ENCODE measurements at places on chromosomes 12 and 14.

- peak; percentile 22 for DNase-seq
Measured at GRCh38 chr14:27184427-27184826, 586.6 kb upstream of the NOVA1 start.

DNA sequence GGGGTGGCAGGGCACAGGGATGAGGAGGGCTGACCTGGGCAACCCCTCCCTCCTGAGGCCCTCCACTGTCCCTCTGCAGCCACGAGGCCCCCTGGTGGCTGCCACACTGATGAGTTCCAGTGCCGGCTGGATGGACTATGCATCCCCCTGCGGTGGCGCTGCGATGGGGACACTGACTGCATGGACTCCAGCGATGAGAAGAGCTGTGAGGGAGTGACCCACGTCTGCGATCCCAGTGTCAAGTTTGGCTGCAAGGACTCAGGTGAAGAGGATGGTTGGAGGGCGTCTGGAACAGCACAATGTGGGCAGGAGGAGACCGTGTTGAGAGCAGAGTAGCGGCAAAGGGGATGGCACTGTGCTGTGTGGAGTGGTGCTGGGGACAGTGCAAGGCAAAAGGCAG is 25.7 kb upstream of the LRP1-AS start:
- DNase-seq = no peak

DNA sequence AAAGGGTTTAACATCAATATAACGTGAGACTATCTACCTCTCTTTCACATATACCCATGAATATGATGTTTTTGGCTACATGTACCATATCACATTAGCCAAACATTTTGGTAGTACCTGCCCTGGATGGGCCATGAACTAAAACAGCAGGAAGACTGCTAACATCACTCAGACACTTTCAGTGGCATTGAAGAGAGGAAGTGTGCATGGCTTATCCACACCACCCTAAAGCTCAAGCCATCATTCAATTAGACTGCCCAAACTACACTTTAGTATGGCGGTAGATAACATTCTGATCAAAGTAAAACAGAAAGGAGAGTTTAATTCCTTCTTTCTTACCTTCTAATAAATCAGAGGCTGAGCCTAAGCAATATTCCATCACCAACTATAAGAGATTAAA is 103.0 kb downstream of the PEBP1 start:
- DNase-seq = no peak

DNA sequence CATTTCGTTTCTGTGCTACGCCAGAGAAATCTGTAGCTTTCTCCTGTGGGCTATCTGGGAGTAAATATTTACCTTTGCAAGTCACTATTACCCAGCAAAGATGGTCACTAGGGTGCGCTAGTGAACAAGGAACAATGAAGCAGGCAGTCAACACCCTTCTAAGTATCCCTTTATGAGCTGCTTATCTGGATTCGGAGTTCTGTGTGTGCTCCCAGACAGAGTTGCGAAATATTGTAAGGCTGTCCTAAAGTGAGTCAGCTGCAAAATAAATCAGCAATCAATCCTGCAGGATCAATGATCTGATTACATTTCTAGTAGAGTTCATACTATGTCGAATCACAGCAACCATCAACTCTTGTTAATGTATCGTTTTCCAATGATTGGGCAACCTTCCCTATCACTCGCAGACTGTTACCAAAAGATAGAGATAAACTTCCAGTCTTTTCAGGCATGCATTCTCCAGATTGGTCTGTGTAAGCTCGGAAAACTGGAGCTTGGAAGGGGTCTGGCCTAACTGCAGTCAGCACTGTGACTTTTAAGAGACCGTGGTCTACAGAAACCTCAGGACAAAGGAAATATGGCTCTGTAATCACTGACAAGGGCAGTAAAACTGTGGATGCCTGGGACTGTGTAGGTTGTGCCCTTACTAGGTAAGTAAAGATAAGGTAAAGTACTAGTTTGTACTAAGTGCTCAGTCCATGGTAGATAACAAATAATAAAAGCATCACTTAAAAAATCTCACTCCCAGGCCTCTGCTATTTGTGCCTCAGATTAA is 133.5 kb downstream of the KCNK10 start:
- DNase-seq = peak; percentile 62

DNA sequence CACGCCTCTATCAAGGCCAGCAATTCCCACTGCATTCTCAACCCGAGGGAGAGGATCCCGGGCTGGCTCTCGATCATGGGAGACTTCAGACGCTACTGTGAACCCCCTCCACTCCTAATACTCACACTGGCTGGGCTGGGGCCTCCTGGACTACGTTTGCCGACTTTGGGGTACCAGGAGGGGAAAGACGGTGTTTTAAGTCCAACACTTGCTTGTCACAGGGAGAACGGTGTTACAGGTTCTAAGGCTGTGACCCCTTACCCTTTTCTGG is 463 bp downstream of the NACA start:
- DNase-seq = no peak

GRCh38 chr12:40831916-40832315 is 139.7 kb downstream of the CNTN1 start:
- DNase-seq = no peak

DNA sequence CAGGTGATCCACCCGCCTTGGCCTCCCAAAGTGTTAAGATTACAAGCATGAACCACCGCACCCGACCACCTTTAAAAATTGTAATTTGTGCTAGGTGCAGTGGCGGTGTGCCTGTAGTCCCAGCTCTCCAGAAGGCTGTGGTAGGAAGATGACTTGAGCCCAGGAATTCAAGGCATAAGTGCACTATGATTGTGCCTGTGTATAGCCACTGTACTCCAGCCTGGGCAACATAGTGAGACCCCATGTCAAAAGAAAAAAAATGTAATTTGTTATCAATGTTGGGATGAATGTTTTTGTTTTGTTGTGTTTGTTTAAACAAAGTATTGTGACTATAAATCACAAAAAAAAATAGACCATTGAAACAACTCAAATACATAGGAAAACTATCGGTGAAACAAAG is 43.1 kb upstream of the NAP1L1 start:
- DNase-seq = no peak

GRCh38 chr12:6606331-6607131 is 648 bp downstream of the CHD4 start:
- DNase-seq = no peak

DNA sequence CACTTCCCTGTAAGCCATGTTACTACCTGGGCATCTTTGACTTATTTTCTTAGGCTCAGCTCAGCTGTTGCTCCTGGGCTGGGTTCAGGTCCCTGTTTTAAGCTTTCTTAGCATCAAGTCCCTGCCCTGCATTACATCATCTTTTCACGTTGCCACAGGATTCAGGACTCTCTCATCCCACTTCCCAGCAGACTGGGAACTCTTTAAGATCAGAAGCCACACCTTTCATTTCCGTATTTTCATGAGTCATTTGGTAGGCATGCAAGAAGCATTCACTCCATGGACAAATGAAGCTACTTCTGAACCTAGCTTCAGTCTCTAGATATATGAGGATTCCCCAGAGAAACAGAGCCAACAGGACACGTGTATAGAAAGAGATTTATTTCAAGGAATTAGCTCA is 726.8 kb downstream of the VRK1 start:
- DNase-seq = no peak

DNA sequence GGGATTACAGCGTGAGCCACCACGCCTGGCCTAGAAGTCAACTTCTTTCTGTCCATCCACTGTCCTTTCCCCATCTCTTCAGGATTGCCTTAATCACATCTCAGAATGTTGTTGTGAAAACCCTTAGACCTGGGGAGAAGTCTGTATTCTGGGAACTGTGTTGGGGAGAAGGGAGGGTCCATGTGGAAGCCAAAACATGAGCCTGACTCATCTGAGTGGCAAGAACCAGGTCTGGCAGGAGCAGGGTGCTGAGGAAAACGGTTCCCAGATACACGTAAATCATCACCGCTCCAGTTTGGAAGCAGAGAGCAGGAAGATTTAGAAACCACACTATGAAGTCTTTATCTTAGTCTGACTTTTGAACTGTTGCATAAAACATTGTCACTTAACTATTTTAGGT is 245.6 kb upstream of the RGS6 start:
- no peak for DNase-seq

DNA sequence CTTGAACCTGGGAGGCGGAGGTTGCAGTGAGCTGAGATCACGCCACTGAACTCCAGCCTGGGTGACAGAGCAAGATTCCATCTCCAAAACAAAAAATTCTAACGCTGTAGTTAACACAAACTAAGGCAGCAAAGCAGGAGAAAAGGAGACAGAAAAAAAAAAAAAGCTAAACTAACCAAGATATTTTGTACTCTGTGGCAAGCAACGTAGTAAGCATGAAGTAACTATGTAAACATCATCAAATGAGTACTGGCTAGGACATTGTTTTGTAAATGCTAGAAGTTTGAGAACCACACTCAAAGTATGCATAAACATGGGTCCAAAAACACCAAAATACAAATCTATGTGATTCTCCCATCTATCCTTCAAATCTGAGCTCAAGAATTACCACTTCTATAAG is 44.2 kb downstream of the C2CD5 start:
- no peak for DNase-seq

DNA sequence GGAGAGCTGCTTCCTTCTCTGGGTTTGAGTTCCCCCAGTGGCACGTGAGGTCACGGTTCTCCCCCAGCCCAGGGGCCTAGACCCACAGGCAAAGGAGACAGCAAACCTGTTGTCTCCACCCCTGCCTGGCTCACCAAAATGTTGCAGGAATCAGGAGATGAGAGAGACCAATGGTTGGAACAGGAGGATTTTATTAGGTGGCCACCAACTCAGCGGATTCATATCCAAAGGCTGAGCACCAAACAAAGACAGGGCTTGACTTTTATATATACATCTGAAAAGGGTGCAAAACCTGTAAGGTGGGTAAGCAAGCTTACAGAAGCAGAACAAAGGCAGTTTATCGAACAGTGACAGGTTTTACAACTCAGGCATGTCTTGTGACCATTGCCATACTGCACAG is 9.2 kb upstream of the ADAM21 start:
- no peak for DNase-seq

GRCh38 chr14:105968291-105968690 is 441.9 kb downstream of the TMEM121 start:
- DNase-seq = no peak

- DNase-seq = no peak
Measured at GRCh38 chr12:47378907-47379306, 299.1 kb upstream of the AMIGO2 start.

DNA sequence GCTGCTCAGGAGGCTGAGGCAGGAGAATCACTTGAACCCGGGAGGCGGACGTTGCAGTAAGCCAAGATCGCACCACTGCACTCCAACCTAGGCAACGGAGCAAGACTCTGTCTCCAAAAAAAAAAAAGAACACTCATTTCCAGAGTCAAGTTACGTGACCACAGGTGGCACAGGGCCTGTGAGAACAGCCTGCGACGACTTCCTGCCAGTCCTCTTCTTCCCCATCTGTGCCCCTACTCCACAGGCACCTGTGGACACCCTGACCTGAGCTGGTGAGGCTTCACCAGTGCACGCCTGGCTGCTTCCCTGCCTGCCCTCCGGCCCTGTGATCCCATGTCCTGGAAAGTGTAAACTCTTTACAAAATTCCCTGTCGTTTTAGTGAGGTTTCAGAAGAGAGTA is 77.7 kb downstream of the PPP2R5C start:
- no peak for DNase-seq

DNA sequence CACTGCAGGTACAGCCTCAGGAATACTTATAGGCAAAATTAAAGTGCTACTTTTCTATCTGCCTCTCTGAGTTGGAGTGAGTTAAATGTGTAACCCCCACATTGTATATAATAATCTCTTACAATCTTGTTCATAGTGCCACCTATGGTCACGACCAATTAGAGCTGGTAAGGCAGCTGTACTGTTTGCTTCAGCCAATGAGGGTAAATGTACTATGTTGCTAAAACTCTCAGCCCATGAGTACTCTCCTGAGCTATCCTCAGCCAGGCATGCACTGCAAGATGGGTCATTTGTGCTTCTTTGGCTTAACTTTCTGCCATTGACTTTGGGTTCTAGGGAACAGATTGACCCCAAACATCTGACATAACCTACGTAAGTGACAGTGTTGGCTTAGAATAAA is 15.0 kb upstream of the MDM2 start:
- no peak for DNase-seq

- no peak for DNase-seq
Measured at GRCh38 chr12:73361864-73362230, 1089.7 kb downstream of the TRHDE start.

GRCh38 chr12:53258541-53259539 is 9.3 kb upstream of the ESPL1 start:
- no peak for DNase-seq

- no peak for DNase-seq
Measured at GRCh38 chr14:51069055-51069454, 25.9 kb downstream of the TRIM9 start.

- peak; percentile 74 for DNase-seq
Measured at GRCh38 chr14:59664741-59665140, 88.1 kb upstream of the CCDC175 start.

DNA sequence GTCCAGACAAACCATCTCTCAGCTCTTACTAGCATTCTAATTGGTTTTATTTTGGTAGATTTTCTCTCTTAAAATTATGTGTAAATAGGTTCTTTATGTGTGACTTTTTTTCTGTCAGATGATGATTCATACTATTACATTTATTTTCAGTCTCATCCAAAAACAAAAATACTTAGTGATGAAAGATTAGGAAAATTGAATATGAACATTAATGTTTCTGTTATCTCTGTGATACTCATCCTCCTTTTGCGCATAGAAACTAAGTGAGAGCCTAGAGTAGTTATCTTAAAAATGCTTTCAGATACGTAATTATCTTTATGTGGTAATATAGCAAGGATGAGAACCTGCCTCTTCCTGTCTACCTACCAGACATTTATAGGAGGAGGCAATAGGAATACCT is 84.1 kb upstream of the MON2 start:
- no peak for DNase-seq

GRCh38 chr12:51131745-51132521 is 41.0 kb downstream of the TFCP2 start:
- DNase-seq = no peak

- no peak for DNase-seq
Measured at GRCh38 chr12:110508071-110508586, 6.0 kb downstream of the RAD9B start.

GRCh38 chr14:29039171-29039570 is 272.6 kb downstream of the FOXG1 start:
- no peak for DNase-seq

GRCh38 chr12:65956056-65956738 is 131.9 kb downstream of the HMGA2 start:
- no peak for DNase-seq

DNA sequence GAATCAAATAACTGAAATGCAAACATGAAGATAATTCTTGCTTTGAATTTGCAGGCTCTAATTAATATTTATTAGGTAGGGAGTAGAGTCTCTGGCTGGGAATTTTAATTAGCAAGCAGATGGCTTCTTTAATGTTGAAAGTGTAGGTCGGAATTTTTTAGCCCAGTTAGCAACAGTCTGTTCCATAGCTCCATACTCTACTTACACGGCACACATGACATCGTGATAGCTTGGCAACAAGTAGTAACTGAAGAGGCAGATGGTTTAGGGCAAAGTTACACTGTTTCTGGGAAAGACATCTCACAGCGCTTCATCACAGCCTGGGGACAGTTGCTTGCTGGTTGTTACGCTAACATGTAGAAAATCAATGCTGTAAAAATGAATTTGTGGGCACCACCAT is 710.7 kb downstream of the GALC start:
- no peak for DNase-seq
